ENCODE measurements at places on chromosomes 12 and 14. TPM values are rescaled to one million over a fixed set of nuclear protein-coding genes. Genes with fewer than 3 reads are reported as not detected.

The CRY1 gene
- 11.0 TPM for total RNA-seq

The CCDC175 gene
- total RNA-seq = not detected

The MARCHF9 gene
- 16.6 TPM for total RNA-seq

The BCL2L14 gene
- not detected for total RNA-seq

The SYT1 gene
- 0.49 TPM for total RNA-seq

The TMEM19 gene
- 20.4 TPM for total RNA-seq

The OR6S1 gene
- not detected for total RNA-seq

The CD27 gene
- not detected for total RNA-seq

The ERP27 gene
- 0.51 TPM for total RNA-seq
